ENCODE measurements at places on chromosomes 2 and 18. TPM values are rescaled to one million over a fixed set of nuclear protein-coding genes. Genes with fewer than 3 reads are reported as not detected.

Gene FNDC4
- 1.2 TPM for total RNA-seq

Gene TMEM37
- 0.27 TPM for total RNA-seq

Gene HOXD4
- total RNA-seq, result not detected

Gene RELCH
- total RNA-seq, result 22.4 TPM

Gene NOP58
- 115 TPM for total RNA-seq

Gene MPP4
- 26.4 TPM for total RNA-seq

Gene GAREM2
- 2.3 TPM for total RNA-seq

Gene WDR7
- 11.4 TPM for total RNA-seq

Gene CTLA4
- total RNA-seq, result not detected

Gene AKAIN1
- not detected for total RNA-seq

Gene POU3F3
- not detected for total RNA-seq

Data from HT1080 (cell line).